ENCODE measurements at places on chromosomes 5 and 9.
A peak's percentile ranks its signal among the peaks of the same experiment; 100 is the strongest.

GRCh38 chr5:176743136-176743861 lies 67.1 kb upstream of the UNC5A start:
- DNase-seq = peak; percentile 32

DNA sequence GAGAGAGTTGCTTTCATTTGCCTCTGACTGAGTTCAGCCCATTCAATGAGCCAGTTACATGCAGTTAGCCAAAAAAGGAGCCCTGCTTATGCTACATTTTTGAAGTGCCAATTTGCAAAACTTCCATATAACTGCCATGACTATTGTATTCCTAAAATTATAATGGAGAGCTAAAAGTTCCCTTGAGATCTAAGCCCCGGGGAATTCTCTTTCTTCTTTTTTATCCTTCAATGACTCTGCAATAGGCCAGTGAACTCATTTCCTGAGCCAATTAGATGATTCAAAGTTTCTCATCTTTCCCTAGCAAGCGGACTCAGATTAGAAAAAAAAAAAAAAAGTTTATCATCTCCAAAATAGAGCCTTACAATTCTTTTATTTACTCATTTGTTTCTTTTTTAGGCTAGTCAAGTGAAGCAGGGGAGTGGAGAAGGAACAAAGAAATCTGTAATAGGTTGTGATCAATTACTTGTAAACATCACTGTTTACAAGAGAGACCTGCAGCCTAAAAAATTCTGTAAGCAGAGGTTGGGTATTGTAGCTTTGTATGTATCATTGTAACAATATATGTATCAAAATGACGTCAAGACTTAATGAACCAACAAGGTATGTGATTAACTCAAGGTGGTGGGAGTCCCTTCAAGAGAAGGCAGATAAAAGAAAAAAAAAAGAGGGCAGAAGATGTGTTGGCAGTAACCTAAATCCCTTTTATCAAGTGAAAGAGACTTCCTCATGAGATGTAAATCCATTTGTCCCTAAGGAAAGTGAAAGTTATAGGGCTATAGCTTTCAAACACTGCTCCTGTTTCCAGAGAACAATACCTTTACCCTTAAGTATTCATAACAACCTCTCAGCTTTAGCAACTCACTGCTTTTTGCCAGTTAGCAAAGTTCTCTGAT lies 48.7 kb upstream of the HOMER1 start:
- no peak for DNase-seq

DNA sequence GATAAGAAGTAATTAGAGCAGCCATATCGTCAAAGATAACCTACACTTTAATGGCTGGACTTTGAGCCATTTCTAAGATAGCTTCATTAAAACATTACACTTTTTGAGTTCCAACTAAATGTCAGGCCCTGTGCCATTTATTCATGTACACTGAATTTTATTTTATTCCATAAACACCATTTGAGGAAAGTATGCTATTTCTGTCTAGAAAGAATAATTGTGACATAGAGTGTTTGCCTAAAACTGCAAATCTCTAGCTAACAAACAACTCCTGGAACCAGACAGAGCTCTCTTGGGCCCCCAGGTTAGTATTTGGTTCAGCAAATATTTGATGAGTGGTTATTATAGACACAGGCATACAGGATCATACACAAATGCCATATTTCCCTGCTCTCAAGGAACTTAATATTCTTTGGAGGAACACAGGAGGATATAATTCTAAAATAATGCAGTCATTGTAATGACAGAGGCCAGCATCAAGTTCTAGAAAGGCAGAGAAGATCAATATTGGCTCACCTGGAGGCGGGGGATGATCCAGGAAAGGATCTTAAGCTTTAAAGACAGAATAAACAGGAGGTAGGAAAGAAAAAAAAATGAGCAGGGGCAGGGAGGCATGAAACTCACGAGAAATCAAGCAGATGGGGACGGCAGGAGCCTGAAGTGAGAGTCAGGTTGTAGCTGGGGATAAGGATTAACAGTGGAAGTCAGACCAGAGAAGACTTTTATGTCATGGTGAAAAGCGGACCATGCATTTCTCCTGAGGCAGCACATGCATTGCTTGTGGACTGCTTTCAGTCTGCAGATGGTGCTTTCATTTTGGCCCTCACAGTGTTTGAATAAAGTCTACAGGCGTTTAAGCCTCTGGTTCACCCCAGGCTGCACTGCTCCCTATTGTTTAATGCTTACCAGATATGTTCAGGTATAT lies 127.7 kb downstream of the GCNT1 start:
- DNase-seq = no peak

DNA sequence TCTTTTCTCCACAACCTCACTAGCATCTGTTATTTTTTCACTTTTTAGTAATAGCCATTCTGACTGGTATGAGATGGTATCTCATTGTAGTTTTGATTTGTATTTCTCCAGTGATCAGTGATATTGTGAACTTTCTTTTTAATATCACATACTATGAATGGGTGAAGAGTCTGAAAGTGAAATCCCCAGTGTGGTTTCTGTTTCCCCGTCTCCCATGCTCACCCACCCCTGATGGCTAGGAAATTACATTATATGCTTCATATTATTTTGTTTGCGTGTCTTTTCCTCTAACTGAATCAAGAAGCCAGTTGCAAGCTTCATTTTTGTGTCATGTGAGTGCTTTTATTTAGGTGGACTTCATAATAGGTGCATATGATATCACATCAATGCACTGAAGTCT lies 171.1 kb downstream of the ARHGAP26 start:
- DNase-seq = no peak

GRCh38 chr5:32805971-32806638 lies 95.0 kb downstream of the NPR3 start:
- DNase-seq = no peak

GRCh38 chr5:108786806-108787483 lies 39.2 kb downstream of the FER start:
- DNase-seq = no peak

DNA sequence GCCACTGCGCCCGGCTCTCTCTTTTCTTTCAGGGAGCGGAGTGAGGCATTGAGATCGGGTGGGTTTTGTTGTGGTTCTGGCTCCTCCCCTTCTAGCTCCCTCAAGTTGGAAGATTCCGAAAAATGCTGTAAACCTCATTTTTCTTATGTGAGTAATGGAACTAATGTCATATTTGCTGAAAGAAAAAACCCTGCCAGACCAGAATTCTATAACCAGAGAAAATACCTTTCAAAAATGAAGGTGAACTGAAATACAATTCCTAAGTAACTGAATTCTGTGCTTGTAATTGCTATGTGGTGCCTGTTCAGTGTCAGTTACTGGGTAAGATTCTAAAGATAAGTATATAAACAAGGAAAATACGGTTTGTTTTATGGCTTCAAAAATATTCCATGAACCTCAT lies 30.9 kb upstream of the CDK20 start:
- DNase-seq = no peak

GRCh38 chr9:18976709-18977531 lies 56.1 kb downstream of the SAXO1 start:
- DNase-seq = no peak

- DNase-seq = peak; percentile 88
Measured at GRCh38 chr5:134466241-134467069, 54.8 kb upstream of the CDKN2AIPNL start.

GRCh38 chr9:85743275-85744128 lies 1.7 kb upstream of the AGTPBP1 start:
- no peak for DNase-seq

GRCh38 chr9:117929868-117930267 lies 225.7 kb downstream of the TLR4 start:
- DNase-seq = no peak

- DNase-seq = no peak
Measured at GRCh38 chr5:98157368-98157767, 616.1 kb upstream of the RGMB start.

DNA sequence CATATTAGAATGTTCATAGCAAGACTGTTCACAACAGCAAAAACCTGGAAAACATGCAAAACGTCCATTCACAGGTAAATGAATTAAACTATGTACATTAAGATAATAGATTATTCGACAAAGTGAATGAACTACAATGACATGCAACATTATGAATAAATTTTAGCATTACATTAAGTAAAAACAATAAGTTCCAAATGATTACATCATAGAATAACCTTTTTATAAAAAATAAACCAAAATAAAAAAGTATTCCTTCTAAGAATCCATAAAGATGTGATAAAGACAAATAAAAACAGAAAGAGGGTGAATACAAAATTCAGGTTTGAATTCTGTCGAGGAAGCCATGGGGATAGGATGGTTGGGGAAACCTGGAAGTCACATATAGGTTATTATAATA lies 57.3 kb downstream of the STRBP start:
- no peak for DNase-seq

GRCh38 chr5:132481596-132482211 lies 8.9 kb downstream of the IRF1 start:
- DNase-seq = no peak

- no peak for DNase-seq
Measured at GRCh38 chr5:143059355-143059754, 289.2 kb downstream of the ARHGAP26 start.

GRCh38 chr5:36939969-36940858 lies 63.6 kb downstream of the NIPBL start:
- no peak for DNase-seq

DNA sequence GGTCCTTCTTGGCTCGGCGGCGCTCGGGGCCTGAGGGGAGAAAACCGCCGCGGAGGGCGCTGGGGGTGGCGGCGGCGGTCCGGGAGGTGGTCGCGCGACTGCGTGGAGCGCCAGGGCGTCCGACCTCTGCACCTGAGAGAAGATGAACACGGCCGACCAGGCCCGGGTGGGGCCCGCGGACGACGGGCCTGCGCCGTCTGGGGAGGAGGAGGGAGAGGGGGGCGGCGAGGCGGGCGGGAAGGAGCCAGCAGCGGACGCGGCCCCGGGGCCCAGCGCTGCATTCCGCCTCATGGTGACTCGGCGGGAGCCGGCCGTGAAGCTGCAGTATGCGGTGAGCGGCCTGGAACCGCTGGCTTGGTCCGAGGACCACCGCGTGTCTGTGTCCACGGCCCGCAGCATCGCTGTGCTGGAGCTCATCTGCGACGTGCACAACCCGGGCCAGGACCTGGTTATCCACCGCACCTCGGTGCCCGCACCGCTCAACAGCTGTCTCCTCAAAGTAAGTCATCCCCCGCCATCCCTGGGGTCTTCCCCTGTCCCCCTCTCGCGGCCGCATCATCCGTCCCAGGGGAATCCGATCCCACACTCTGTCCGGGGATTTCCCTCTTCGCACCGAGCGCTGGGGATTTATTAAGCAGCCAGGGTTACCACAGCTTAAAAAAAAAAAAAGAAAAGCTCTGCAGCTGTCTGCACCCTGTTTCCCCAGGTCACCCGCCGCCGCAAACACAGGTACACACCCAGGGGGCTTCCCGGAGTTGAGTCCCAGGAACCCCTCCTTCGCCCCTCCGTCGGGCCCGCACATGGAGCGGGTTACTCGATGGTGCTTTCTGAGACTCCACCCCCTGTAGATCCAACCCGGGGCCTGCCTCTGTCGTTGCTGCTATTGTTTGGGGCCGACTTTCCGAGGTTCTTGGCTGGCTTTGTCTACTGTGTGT lies at the start of gene GTF3C4:
TSS of gene GTF3C4 (plus strand) at position 8 of the 935 bp plus-strand sequence. CDS start at position 143, 135 bp downstream.
- no peak for DNase-seq

DNA sequence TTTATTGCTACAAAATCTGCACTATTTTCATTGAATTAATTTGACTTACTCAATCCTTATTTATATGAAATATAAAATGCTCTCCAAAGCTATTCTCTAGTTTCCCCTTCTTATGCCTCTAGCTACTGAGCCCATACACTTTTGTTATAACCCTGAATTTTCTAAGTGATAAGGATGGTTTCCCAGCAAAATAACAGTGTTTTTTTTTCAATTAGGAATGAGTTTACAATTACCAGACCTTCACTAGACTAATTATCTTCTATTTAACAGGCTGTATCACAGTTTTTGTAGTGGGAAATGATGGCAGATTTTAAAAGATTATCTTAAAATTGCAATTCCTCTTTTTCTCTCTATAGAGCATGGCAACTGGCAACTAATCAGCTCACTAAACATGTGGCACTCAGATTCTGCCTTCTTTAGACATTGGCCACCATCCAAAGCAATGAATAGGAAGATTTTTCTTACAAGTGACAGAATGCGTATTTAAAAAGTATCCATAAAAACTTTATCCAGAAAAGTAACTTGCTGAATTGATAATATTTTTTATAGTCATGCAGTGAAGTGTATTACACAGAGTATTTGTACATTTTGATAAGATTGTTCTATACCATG lies 585.7 kb upstream of the ZNF608 start:
- DNase-seq = no peak

- DNase-seq = no peak
Measured at GRCh38 chr5:132761321-132762240, 14.4 kb downstream of the CCNI2 start.

- no peak for DNase-seq
Measured at GRCh38 chr5:31133488-31133887, 60.0 kb upstream of the CDH6 start.

DNA sequence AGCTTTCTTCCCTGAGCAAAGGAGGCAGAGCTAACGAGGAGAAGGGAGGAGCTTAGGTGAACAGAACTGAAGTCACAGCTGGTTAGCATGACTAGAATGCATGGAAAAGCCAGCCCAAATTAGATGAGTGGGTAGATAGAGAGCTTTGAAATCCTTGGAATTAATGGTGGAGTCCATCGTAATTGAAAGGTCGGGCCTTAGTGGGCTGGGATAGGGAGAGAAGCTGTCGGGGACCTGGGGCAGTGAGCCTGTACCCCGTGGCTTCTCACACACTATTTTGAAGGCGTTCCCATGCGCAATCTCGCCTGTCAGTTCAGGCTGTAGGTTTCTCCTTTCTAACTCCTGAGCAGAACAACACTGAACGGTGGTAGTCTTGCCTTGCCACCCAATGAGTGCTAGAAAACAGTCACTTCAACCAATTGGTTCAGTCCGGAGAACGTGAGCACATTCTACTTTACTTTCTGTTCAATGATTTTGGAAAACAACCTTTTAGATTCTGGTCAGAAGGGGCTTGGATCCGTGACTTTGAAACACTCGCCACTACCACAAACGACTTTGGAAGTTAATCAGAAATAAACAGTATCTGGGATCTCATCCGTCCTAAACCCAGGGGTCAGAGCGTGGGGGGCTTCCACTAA lies 655 bp upstream of the RAI14 start:
- DNase-seq = peak; percentile 63

GRCh38 chr9:86445671-86446070 lies 91.5 kb upstream of the TUT7 start:
- no peak for DNase-seq

DNA sequence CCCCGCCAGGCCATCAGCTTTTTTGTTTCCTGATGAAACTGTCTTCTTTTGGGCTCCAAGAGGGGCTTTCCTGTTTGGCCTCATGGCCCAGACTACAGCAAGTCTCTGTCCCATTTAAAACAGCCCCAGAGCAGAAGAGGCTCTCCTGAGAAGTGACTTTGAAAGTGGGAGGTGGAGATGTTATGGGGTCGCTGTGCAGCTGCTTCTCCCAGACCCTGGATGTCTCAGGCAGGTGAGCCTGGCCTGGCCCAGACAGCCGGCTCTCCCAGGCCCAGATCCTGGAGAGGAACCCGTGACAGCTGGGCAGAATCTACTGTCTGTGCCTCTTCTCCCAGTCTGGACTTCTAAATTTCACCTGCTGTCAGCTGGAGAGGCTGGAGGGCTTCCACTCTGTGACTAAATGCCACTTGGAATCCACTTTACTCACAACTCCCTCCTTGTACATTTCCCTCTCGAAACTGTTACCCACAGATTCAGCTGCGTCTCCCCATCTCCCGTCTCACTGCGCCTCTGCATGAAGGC lies 20.6 kb downstream of the FAM78A start:
- no peak for DNase-seq
